ENCODE measurements at places on chromosomes 2 and 18.

GRCh38 chr18:37265382-37265781 lies 300.2 kb downstream of the CELF4 start:
- no peak for DNase-seq

GRCh38 chr18:46160050-46160798 lies 56.0 kb downstream of the HAUS1 start:
- DNase-seq = no peak

- DNase-seq = no peak
These were observed 1658.1 kb downstream of the LRP1B start for GRCh38 chr2:140472676-140473075.

DNA sequence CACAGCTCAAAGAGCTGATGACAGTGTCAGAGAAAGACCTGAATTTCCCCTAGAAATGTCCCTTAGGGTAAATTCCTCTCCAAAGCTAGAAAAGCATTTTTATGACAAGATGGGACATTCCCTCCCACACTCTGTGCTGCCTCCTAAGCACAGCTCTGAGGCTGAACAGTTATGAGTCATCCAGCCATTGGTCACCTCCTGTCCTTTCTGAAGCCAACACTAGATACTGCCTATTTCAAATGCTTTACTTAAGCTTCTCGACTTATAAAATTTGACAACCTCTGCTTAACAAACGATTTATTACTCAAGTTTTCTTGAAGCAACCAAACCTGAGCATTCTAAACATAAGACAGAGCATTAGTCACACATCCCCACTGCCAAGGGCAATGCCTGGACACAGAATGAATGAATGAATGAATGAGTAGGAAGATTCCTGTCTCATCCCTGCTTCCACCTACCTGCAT lies 35.4 kb downstream of the B4GALT6 start:
- no peak for DNase-seq

DNA sequence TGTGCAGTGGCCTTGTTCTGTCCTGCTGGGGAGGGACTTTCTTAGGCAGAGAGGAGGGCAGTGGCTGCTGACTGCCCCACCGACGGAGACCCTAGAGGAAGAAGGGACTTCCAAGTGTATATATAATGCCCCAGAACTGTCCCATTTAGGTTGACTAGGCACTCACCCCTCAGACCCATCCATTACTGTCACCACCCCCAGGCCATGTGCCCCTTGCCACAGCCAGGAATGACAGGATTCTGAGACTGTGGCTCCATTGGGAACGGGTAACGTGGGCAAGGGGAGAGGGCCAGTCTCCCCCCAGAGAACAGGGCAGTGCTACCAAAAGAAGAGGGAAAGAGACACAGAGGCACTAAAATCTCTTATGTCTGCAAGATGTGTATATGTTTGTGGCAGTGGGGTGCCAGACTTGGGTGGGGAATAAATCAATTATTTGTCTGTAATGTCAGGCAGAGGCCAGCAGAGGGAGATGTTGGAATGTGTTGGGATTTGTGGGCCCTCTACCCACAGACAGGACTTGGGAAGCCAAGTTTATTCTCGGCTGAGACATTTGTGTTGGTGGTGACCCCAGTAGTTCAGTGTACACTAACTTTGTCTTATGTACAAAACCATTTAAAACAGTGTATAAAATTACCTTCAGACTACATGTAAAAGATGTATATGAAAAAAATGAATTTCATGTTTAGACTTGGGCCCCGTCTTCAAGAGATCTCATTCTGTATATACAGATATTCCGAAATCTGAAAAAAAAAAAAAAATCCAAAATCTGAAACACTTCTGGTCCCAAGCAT lies 24.0 kb upstream of the TMEM37 start:
- DNase-seq = no peak

- DNase-seq = no peak
These were observed 305.7 kb upstream of the SKOR2 start for GRCh38 chr18:47557160-47557559.

GRCh38 chr2:124080281-124081153 lies 55.4 kb downstream of the CNTNAP5 start:
- DNase-seq = no peak

DNA sequence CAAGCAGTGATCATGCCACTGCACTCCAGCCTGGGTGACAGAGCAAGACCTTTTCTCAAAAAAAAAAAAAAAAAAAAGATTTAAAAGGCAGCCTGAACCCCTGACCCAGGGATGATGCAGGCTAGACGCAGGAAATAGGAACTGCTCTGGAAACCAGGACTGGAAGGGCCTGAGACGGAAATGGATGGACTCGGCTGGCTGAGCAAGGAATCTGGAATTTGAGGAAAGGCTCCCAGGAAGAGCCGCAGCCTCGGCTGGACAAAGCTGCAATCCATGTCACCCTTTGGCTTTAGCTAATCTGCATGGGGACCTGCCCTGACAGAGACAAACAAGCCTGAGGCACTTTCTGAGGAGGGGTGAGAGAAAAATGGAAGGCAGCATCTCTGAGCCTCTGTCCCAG lies 55.0 kb upstream of the DAPL1 start:
- no peak for DNase-seq

DNA sequence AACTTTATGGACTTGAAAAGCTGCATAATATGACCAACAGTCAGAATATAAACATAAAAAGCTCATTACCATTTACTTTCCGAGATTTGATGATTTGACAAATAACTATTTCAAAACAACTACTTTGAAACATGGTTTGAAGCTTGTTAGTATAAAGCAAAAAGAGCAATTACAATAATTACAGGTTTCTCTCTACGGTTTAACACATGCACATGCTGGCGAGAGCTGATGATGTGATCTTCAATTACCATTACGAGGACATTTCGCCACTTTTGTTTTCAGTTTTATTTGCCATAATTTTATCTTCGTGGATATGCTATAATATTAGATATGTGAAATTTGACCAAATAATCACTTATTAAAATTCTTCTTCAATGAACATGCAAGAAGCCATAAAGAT lies 270.1 kb downstream of the TCF4 start:
- DNase-seq = no peak
